ENCODE measurements at places on chromosomes 6 and 20.

DNA sequence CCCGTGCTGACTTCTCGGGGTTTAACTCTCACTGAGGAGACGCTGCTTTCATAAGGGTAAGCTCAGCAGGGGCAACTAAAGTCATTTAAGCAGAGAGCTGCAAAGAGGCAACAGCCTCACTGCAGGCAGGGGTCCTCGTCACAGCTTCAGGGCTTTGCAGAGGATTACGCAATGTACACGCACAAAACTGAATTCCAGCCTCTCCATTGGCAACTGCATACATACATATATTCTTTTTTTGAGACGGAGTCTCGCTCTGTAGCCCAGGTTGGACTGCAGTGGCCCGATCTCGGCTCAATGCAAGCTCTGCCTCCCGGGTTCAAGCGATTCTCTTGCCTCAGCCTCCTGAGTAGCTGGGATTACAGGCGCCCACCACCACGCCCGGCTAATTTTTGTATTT is 2.4 kb downstream of the GMEB2 start:
- DNase-seq = no peak

GRCh38 chr6:165086814-165087213 is 222.6 kb downstream of the C6orf118 start:
- DNase-seq = no peak

- no peak for DNase-seq
These were observed 214.4 kb upstream of the DTNBP1 start for GRCh38 chr6:15877231-15877630.

- no peak for DNase-seq
These were observed 763 bp downstream of the C6orf47 start for GRCh38 chr6:31659649-31660380.

- no peak for DNase-seq
These were observed 85.6 kb downstream of the BFSP1 start for GRCh38 chr20:17445543-17445942.

DNA sequence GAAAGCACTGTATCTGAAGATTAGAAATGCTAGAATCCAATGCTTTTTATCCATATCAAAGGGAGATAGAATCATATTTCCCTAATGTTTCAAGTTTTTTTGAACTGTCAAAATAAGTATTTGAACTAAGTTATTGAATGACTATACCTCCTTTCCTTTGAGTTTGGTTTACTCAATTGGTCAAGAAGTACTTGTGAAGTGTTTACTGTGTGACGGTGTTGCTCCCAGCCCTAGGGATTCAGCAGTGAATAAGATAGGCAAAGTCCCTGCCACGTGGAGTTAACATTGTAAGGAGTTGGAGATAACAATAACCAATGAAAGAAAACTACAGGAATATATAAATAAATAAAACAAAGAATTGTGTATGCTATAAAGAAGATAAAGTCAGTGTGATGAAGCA is 535.9 kb downstream of the FRK start:
- no peak for DNase-seq

DNA sequence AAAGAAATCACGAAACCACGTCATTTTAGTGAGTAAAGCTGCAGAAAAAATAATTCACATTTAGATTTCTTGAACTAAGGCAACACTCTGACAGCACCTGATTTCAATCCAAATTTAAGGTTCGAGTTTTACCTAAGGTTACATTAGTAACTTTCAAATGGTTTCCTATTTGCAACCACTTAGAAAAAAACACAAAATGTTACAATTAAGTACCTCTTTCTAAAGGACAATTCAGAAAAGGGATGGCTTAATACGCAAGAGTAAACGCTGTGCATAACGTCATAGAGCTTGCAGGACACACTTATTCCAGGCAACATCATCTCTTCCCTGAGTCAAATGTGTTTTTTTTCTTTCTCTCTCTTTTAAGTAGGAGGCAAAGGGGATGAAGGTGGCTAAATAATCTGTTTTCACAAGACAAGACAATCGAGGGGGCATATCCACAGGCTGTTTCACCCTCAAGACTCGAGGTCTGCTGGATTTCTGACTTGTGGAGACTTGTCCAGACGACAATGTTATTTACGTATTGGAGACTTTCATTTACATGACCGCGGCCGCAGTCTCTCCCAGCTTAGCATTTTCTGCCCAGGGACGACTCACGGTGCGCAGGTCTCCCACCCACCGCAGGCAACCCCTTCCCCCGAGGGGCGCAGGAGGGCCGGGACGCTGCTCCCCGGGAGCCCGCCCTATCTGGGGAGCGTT is 86.0 kb downstream of the SESN1 start:
- no peak for DNase-seq

DNA sequence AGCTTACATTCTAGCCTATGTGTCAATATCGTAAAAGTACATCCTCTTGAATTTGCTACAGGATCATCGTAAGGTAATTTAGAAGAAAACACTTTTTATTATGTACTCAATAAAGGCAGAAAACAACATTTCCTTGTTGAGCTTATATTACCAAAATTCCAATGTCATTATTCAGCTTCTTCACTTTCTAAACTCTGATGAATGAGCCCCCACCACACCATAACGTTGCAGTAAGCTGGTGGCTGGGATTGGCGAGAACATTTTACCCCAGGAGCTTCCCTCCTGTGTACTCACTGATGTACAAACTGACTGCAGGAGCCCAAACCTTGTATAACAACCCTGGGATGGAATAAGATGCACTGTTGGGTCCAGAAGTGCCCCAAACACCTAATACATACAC is 238.1 kb upstream of the MARCKS start:
- no peak for DNase-seq

- DNase-seq = no peak
These were observed 148.8 kb upstream of the SOX4 start for GRCh38 chr6:21444711-21445260.

GRCh38 chr6:148830614-148831013 is 83.8 kb downstream of the UST start:
- no peak for DNase-seq

DNA sequence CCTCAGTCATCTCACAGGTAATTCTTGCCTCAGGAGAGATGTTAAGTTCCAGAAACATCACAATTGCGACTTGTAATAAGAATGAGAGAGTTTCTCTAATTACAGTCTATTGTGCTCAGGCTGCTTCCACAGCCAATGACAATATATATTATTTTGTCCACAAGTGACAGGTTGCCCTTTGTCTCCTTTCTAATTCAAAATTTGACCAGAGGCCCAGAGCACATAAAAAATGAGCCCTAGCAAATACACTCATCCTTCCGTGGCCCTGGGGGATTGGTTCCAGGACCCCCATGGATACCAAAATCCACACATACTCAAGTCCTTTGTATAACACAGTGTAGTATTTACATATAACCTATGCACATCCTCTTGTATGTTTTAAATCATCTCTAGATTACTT is 88.1 kb upstream of the TMEM170B start:
- no peak for DNase-seq

- no peak for DNase-seq
These were observed 73.0 kb upstream of the MYLIP start for GRCh38 chr6:16055852-16056251.

DNA sequence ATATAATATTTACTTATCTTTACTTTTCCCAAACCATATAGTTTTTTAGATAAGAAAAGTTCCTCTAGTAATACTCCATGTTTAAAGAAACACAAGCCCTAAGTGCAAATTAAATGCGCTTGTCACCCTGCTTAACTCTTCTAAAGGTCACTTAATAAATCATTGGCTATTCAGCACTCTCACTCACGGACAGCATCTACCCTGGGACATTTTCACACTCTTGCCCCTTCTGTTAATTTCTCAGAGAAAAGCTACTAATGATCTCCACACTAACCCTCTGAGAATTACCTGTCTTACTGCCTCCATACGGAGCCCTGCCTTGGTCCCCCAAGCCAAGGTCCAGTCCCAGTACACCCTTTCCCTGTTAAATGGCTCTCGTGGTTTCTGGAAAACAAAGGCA is 102.2 kb downstream of the NRN1 start:
- DNase-seq = no peak

GRCh38 chr6:150346346-150346745 is 22.5 kb upstream of the IYD start:
- no peak for DNase-seq

- no peak for DNase-seq
These were observed 331.8 kb downstream of the RIMS1 start for GRCh38 chr6:72218125-72218524.

DNA sequence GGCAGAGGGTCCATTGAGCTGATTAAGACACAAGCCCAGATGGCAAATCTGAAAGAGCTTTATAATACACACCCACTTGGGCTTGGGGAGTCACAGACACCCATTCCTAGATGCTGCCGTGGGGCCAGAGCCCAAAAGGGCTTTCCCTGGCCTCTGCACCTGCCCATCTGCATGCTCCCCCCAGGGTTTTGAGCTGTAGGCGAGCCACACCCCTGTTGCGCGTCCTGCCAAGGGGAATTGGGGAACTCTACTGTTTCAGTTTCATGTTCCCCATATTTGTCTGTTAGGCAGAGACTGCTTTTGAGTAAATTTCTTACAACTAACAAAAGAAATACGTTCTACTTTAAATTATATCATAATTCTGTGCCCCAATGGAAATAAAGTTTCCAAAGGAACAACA is 52.9 kb upstream of the FNDC1 start:
- no peak for DNase-seq

DNA sequence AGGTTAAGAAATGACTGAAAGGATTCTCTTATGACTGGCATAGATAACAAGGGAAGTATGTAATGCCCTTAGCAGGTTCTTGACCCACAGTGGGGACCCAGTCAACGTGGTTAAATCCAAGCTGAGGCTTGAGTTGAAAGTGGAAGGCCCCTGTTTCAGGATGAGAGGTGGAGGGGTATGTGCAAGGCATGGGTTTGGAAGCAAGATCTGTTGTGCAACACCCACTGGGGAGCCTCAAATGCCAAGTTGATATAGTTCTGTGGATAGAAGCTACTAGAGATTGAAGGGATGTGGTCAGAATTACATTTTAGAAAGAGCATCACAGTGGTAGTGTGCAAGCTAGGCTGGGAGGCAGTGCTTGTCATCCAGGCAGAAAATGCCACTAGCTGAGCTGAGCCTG is 5.1 kb downstream of the PABPC1L start:
- no peak for DNase-seq

- no peak for DNase-seq
These were observed 33.7 kb upstream of the EPB41L2 start for GRCh38 chr6:131096786-131097185.

GRCh38 chr20:13211956-13212618 is 9.0 kb upstream of the ISM1 start:
- DNase-seq = no peak

DNA sequence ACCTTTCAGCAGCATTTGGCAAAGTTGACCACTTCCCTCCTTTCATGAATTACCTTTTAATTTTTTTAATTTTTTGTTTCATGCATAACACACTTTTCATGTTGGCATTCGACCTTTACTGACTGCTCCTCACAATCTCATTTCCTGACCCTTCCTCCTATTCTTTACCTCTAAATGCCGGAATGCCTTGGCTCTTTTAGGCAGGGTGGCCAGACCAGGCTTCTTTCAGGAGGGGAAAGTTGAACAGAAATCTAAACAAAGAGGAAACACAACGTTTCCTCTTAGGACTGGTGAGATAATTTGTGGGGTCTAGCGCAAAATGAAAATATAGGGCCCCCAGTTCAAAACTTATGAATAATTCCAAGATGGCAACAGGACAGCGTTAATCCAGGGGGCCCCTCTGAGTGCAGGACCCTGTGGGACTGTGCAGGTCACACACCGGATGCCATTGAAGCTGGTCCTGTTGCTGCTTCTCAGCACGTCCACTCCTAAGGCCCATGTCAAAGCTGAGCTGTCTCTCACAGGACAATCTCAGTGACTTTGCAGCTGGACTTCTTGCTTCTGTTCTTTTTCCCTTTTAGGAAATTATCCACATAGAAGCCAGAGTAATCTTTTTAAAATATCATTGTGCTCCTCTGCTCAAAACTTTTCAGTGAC is 313.8 kb downstream of the HDGFL1 start:
- no peak for DNase-seq

DNA sequence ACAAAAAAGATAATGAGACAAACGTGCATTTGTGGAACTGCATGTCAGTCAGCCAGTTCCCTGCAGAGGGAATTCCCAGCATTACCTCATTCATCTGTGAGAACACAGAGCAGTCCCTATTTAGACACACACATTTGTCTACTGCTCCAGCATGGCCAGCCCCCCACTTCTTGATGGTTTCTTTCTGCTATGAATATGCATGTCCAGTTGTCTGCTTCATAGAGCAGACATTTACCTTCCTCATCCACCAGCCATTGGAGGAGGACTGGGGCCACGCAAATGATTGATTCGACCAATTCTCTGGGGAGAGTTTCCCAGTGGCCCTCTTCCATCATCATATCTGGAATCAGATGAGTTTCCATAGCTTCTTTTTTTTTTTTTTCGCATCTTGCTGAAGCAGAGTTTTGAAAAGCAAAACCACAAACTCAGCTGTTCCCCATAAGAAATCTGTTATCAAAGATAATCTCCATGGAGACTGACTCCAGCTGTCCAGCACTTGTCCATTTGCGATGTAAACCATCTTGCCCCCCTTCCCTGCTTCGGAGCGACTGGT is 11.8 kb downstream of the ENPP1 start:
- DNase-seq = no peak

DNA sequence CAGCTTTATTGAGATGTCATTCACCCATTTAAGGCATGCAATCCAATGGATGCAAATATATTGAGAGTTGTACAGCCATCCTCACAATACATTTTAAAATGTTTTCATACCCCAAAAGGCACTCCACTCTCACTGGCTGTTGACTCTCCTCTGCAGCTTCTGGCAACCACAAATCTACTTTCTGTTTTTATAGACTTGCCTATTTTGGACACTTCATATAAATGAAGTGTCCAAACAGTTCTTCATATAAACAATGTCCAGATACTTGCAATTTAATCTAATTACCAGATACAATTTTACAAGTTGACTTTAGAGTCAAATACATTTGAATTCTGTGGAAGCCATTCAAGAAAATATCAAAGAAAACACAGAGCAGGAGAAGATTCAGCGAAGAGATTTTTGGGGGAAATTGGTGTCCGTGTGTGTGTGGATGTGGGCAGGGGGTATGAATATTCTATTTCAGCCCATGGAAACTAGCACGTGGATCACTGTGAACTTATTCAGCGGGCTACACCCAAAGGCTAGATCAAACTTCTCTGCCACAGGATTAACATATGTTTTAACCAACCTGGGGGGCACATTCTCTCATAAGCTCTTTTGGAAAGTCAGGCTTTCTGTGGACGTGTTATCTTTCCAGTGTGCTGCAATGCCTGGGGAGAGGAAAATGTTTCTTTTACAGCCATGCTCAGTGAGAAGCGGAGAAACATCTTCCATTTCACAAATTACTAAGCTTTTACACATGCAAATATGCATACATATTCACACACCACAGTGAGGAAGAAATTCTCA is 73.9 kb downstream of the PLG start:
- no peak for DNase-seq

DNA sequence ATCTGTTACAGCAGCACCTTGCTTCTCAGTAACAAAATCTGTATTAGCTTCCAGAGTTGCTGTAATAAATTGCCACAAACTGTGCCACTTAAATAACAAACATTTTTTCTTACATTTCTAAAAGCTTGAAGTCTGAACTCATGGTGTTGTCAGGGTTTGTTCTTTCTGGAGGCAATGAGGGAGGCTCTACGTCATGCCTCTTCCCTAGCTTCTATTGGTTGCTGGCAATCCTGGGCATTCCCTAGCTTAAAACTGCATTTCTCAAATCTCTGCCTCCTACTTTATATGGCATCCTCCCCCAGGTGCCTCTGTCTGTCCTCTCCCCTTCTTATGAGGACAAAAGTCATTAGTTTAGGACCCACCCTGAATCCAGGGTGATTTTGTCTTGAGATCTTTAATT is 41.6 kb upstream of the TMEM244 start:
- no peak for DNase-seq

Data from D721Med (cell line).